ENCODE measurements at places on chromosomes 6 and 20. TPM values are rescaled to one million over a fixed set of nuclear protein-coding genes. Genes with fewer than 3 reads are reported as not detected.

Gene SOBP
- polyA plus RNA-seq = 15.3 TPM

Gene UQCC2
- polyA plus RNA-seq = 67.0 TPM

Gene FLRT3
- polyA plus RNA-seq = 125 TPM

Gene BTN1A1
- polyA plus RNA-seq = 0.18 TPM

Gene BPIFB4
- not detected for polyA plus RNA-seq

Gene CD40
- 3.8 TPM for polyA plus RNA-seq

Gene PCMT1
- polyA plus RNA-seq = 88.6 TPM

Gene HS3ST5
- polyA plus RNA-seq = 0.63 TPM

Gene VSX1
- polyA plus RNA-seq = 0.04 TPM

Gene EMILIN3
- polyA plus RNA-seq = 9.6 TPM

Gene ZC3H12D
- polyA plus RNA-seq = 0.27 TPM

Gene GJA1
- 53.2 TPM for polyA plus RNA-seq

Gene DNAAF9
- polyA plus RNA-seq = 35.4 TPM

Gene PRSS16
- 0.10 TPM for polyA plus RNA-seq

Gene HSPA12B
- polyA plus RNA-seq = 19.1 TPM

Gene MOXD1
- 168 TPM for polyA plus RNA-seq

Gene LAMA4
- 77.4 TPM for polyA plus RNA-seq

Gene PRKN
- 9.9 TPM for polyA plus RNA-seq

Gene GSTA2
- 0.34 TPM for polyA plus RNA-seq

Gene FAM209A
- not detected for polyA plus RNA-seq

Gene ARFGEF3
- polyA plus RNA-seq = 6.6 TPM

Gene PPIL1
- 57.5 TPM for polyA plus RNA-seq

Gene RNF144B
- polyA plus RNA-seq = 15.9 TPM

Gene KIF25
- polyA plus RNA-seq = 0.25 TPM

Gene LTB
- polyA plus RNA-seq = 2.0 TPM

Gene GRIK2
- 19.0 TPM for polyA plus RNA-seq

Gene TULP4
- polyA plus RNA-seq = 17.6 TPM

Gene PHACTR1
- polyA plus RNA-seq = 12.5 TPM

Gene MRPS18A
- 50.9 TPM for polyA plus RNA-seq

Gene CLPSL2
- not detected for polyA plus RNA-seq

Gene PKIB
- polyA plus RNA-seq = 1.5 TPM

Gene MYB
- polyA plus RNA-seq = 3.9 TPM

Gene PRDM13
- polyA plus RNA-seq = not detected
